Neural progenitor cell (in vitro differentiated cells): ENCODE measurements at places on chromosomes 16 and 17. TPM values are rescaled to one million over a fixed set of nuclear protein-coding genes. Genes with fewer than 3 reads are reported as not detected.
A peak's percentile ranks its signal among the peaks of the same experiment; 100 is the strongest.

NT5M gene
- 4.1 and 9.0 TPM in 2 replicates for total RNA-seq

ZNF423 gene
- 21.9 and 42.3 TPM in 2 replicates for total RNA-seq

ACE gene
- 0.22 TPM in 1 of 2 replicates, not detected in the other for total RNA-seq

CMTM2 gene
- total RNA-seq, result not detected in 2 replicates

CTRB2 gene
- total RNA-seq, result not detected in 2 replicates

CNGB1 gene
- total RNA-seq, result not detected in 2 replicates

KRT16 gene
- total RNA-seq, result not detected in 2 replicates

SLC6A2 gene
- total RNA-seq, result not detected in 2 replicates

SLC38A8 gene
- not detected in 2 replicates for total RNA-seq

DNA sequence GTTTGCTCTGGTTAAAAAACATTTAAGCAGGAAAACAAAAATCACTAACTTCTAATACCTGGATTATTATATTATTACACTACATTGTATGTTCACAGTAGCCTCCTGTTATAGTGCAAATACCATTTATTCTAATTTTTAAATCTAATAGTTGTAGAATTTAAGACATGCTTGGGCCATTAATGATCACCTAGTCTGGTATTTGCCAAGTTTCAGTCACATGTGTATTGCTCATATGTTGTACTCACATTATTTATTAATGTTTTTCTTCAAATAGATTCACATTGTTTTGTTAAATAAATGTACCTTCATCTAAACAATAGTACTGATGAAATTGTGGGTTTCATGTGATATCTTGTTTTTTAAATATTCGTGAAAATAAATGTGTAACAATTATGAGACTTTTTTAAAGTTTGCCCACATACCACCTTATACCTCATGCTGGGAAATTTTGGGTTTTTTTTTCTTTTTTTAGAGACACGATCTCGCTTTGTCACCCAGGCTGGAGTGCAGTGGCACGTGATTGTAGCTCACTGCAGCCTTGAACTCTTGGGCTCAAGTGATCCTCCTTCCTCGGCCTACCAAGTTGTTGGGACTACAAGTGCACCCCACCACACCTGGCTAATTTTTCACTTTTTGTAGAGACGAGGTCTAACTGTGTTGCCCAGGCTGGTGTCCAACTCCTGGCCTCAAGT lies 5.9 kb downstream of the ZNF771 start:
- DNase-seq, result no peak

DNA sequence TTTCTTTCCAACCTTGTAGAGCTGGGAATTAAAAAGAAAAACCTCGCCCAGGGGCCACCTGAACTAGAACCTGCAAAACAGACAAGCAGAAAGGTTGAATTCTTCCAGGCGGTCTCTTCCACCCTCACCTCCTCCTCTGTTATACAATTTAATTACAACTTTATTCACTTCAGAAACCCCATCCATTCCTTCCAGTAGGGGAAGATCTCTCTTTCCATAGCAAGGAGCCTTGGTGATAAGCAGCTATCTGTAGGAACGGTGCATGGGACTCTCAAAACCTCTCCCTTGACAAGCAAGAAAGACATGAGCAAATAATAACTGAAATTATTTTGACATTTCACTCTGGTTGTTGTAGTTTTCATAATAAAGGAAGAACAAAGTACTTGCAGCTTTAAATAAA lies 176.0 kb downstream of the RBFOX1 start:
- no peak for DNase-seq

- no peak for DNase-seq
Observed at GRCh38 chr17:34384271-34384670, 21.2 kb upstream of the CCL1 start.

- no peak for DNase-seq
Observed at GRCh38 chr17:78753316-78754250, 28.5 kb downstream of the CYTH1 start.

DNA sequence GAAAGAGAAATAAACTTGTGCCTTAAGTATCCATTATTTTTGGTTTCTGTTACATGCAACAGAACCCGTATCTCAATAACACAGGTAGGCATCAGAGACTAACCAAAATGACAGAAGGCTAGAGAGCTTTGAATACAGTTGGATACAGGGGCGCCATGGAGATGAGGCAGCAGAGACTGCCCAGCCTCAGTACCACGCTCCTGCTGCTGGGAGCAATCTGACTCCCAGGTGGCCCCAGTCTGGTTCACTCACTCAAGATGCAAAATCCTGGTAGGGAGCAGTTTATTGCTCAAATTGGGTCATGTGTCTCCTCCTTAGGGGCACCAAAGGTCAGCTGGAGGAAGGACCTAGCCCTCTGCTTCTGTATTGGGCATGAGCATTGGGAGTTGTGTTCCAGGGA lies 218.9 kb downstream of the USP22 start:
- DNase-seq, result no peak

DNA sequence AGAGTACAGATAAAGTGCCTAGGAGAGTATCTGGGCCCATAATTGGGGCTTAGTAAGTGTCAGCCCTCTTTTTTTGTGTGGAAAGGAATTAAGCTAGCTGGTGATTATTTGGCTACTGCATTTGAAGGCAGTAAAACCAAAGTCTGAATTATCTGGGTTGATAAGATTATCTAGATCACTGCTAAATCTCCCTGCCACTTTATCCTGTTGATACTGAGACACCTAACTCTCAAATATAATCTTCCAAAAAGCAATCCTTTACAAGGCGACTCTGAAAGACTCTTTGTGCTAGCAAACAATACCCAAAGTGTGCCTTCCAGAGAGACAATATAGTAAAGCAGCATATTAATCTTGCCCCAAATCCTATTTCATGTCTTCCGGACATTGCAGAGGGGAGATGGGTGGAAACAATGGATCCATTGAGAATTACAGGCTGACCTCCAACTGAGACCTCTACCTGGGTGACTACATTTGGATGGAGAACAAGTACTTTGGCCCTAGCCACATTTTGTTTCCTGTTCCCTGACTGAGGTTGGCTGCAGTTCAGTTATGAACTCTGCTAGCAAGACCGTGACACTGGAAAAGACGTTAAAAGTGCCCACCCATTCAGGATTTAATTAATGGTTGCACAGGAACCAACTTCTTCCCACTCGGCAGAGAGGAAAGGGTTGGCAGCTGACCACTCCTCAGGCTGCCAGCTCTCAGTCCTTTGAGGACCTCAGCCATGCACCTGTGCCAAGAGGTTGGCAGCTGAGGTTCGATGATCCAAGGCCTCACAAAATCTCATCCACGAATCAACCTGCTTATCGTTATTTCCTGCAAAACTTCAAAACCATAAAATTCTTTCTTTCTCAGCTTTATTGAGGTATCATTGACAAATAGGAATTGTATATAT lies 72.6 kb downstream of the SYCE1L start:
- DNase-seq, result peak; percentile 39

GRCh38 chr17:57678393-57678792 lies 66.7 kb downstream of the CCDC182 start:
- no peak for DNase-seq

DNA sequence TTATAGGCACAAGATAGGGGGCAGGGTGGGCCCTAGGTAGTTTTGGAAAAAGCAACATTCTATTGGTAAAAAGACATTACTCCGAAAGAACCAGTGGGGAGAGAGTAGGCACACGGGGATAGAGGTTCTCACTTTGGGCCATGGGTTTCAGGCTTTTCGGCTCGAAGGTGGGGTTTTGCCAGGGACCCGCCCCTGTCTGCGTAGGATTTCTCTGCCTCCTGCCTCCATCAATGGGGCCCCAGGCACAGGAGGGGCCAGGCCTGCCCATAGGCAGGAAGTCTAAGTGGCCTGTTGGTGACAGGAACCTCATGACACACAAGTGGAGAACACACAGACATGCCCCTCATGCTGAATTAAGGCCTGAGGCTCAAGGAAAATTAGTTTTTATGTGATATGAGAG lies 57.5 kb downstream of the RNF213 start:
- DNase-seq, result no peak

DNA sequence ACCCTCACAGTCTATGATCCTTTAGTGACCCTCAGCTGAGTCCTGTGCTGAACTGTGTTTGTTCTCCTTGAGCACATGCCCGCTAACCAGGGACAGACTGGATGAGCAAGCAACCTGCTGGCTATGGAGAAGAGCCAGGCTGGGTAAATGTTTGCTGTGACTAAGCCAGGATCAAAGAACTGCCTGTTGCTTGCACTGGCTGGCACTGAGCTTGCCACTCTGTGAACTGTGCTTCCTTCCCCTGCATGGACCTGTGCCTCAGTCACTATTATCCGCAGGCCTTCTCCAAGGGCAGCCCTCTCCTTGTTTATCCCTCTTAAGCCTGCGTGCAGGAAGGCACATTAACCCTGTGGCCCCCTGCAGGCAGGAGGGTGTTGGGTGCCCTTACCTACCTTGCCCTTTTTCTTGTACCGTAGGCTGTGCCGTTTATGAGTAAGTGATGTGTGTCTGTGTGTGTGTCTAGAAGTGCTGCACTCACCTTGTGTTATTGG lies 7.4 kb downstream of the PNPO start:
- DNase-seq, result no peak

DNA sequence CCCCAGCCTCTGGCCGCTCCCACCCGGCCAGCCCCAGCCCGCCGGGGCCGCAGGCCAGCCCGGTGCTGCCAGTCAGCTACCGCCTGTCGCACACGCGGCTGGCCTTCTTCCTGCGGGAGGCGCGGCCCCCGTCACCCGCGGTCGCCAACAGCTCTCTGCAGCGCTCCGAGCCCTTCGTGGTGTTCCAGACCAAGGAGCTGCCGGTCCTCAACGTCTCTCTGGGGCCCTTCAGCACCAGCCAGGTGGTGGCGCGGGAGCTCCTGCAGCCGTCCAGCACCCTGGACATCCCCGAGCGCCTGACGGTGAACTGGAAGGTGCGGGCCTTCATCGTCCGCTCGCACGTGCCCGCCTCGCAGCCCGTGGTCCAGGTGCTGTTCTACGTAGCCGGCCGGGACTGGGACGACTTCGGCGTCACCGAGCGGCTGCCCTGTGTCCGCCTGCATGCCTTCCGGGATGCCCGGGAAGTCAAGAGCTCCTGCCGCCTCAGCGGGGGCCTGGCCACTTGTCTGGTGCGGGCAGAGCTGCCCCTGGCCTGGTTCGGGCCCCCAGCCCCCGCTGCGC lies 46.8 kb downstream of the TMEM132E start:
- no peak for DNase-seq

GRCh38 chr16:75423723-75424104 lies 9.6 kb downstream of the CFDP1 start:
- no peak for DNase-seq

- DNase-seq, result no peak
Observed at GRCh38 chr16:66933776-66934137, 445 bp downstream of the CIAO2B start.

DNA sequence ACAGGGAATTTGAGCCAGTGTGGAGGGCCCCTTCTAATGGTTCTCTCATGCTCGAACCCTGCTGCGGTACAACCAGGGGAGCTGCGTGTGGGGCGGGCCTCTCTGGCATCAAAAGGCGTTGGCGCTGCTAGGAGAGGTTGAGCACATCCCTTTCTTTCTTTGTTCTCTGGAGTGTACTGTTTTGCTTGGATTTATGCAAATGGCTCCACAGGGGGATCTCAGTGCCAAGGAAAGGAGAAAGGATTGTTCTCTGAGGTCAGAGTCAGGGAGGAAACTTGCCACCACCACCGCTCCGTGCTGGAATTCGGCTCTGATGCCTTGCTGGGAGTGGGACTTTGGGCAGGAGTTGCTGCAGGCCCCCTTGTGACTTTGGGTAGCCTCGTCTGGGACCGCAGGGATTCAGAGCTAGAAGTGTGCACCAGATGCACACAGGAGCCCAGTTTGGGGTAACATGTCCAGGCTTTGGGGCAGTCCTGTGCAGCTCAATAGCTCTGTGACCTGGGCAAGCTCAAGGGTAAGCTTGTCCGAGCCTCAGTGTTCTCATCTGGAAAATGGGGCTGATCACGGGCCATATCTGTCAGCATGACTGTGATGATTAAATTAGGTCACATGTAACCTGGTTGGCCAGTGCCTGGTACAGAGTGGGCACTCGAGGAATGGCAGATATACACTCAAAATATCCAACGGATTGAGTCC lies 353.0 kb upstream of the EEF2KMT start:
- peak; percentile 77 for DNase-seq

DNA sequence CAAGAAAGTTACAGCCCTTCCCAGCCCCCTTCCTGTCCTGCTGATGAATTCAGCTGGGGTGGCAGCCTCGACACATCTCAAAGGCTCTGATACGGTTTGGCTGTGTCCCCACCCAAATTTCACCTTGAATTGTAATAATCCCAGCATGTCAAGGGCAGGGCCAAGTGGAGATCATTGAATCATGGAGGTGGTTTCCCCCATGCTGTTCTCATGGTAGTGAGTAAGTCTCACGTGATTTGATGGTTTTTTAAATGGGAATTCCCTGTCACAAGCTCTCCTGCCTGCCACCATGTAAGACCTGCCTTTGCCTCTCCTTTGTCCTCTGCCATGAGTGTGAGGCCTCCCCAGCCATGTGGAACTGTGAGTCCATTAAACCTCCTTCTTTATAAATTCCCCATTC lies 163.2 kb upstream of the FOXF1 start:
- no peak for DNase-seq

DNA sequence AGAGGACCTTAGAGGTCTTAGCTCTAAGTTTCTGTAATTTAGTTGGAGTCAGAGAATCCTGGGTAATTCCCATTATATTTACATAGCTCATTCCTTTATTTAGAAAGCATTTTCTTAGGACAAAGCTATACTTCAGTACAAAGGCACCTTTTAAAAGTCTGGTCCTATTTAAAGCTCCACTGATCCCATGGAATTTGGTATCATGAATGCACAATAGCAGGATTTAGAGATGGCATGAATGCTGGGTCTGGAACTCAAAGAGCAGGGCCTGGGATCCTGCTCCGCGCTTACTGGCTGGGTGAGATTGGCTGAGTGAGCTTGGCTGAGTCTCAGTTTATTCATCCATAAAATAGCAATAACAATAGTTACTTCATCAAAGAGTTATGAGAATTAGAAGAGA lies 4.8 kb downstream of the KRT23 start:
- peak; percentile 93 for DNase-seq

GRCh38 chr17:71821511-71821910 lies 299.3 kb upstream of the SOX9 start:
- DNase-seq, result no peak

DNA sequence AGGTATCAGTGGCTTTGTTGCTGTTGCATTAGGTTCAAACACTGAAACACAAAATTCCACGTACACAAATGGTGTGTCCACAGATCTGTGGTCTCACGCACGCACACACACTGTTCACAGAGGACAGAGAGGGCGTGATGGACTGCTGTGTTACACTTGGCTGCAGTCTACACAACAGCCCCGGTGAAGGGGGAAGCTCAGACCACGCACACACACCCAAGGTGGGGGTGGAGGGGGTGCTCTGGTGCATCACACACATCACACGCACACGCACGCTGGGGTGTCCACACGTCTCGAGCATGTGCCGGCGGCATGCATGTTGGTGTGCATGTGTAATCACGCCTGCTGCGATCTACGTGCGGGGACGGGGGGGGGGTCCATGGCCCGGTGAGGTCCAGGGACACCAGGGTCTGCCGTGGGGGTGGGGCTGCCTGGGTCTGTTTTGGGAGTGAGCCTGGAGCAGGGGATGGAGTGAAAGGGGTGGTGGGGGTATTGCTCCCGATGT lies 7.3 kb downstream of the HSD3B7 start:
- DNase-seq, result no peak

DNA sequence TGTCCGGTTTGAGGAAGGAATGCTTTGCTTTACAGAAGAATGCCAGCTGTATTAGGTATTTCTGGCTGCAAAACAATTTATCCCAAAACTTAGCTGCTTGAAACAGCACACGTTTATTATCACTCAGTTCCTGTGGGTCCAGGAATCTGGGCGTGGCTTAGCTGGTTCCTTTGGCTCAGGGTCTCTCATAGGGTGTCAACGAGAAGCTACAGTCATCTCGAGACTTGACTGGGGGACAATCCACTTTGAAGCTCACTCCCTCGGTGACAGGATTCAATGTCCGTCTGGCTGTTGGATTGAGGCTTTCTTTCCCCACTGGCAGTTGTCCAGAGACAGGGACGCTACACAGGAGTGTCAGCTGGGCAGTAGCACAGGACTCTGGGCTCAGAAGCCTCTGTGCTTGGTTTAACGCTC lies 9.6 kb upstream of the RHBDF2 start:
- DNase-seq, result no peak
